AG09319 (cell line): ENCODE measurements at places on chromosomes 6 and 20.

- no peak for DNase-seq
Measured at GRCh38 chr6:10175362-10175761, 239.5 kb downstream of the TFAP2A start.

DNA sequence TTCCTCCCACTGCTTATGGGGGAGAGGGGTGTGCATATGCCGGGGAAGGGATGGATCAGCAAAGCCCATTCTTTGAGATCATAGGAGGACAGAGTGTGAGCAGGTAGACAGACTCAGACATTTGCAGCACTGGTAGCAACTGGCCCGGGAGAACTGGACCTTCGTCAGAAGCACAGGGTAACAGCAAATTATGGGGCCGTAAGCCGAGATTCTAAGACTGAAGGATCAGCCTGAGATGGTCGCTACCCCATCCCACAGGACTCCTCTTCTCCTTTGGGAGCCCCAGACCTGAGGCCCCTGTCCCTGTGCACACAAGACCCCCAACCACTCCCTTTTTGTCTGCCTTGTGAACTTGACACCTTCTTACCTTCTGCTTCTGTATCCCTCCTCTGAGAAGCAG is 106.5 kb downstream of the TOX2 start:
- DNase-seq = no peak

DNA sequence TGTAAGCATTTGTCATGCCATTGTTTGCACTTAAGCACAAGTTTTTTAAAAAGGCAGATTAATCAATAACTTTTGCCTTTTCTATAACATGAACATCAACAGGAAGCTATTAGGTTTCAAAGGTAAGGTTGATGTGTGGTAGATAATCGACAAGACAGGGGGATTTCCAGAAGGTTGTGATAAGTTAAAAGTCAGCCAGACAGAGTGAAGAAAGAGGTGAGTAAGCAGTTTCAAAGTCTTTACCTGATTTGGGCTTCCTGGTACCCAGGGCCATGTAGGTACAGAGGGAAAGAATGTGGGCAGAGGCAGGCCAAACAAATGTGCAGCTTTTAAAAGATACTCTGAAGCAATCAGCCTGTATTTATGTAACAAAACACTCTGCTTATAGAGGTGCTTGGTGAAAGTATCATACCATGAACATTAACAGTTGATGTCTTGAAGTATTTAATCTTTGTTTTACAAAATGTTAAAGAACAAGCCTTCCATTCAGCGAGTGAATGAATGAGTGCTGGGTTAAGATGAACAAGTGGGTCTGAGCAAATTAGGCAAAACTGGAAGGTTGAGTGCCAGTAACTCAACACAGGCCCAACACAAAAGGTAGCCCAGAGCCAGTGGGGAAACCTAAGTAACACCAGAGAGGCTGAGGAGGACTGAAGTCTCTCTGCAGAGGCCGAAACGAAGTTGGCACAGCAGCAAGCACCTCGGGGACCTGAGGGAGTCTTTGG is 60.2 kb downstream of the LRRC1 start:
- DNase-seq = no peak

GRCh38 chr6:154410619-154411072 is 54.0 kb upstream of the IPCEF1 start:
- peak; percentile 94 for DNase-seq

DNA sequence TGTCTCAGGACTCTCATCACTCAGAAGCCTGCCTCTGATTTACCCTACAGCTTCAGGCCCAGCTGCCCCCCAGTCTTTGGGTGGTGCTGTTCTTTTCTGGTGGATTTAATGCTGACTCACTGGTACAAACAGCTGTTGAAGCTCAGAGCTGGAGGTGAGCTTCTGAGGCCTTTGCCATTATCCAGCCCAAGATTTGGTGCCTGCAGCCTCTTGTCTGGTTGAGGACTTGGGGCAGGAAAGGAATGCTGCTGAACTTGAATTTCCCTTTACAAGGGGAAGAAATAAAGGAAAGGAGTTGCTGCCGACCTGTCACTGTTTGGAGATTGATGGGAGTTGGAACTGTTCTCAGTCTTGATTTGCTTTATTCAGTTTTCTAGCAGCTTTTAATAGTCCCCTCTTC is 19.8 kb downstream of the ABCF1 start:
- no peak for DNase-seq

DNA sequence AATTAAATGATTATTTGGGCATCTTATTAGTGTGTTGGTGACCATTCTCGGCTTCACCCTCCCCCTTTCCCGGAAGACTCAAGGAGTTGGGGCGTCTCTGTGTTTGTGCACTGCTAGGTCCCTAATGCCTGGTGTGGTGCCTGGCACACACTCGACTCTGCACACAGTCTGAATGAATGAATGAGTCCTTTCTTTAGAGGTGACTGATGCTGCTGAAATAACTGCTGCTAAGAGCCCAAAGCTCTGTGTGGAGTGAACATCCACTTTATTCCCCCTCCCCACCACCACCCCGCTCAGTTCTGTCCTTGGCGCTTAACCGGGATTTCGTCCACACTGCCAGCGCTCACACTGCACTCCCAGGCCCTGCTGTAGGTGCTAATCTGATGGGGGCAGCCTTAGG is 1.2 kb upstream of the PHACTR3 start:
- no peak for DNase-seq

- no peak for DNase-seq
Measured at GRCh38 chr6:169088762-169089161, 164.9 kb downstream of the THBS2 start.

GRCh38 chr6:23173234-23173633 is 603.9 kb downstream of the HDGFL1 start:
- no peak for DNase-seq

DNA sequence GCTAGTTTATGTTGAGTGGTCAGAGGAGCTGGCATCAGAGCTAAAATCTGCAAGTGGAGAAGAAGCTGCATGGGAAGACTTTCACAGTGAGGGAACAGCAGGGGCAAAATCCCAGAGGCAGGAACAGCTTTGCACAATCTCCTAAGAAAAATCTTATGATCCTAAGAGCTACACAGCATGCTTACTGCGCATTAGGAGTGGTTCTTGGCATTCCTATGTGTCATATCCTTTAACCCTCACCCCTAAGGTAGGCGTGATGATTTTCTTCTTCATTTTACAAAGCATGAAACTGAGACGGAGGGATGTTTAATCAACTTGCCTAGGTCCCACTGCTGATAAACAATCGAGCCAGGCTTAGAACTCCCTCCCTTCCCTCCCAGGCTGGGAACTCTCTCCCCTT is 313.6 kb upstream of the SULF2 start:
- no peak for DNase-seq

GRCh38 chr6:33419580-33420490 is at the start of gene SYNGAP1:
Gene SYNGAP1 (plus strand): TSS chr6:33420065. CDS start chr6:33420265, 200 bp downstream.
- DNase-seq = peak; percentile 44

GRCh38 chr20:19658137-19658536 is 99.9 kb upstream of the RIN2 start:
- DNase-seq = no peak

DNA sequence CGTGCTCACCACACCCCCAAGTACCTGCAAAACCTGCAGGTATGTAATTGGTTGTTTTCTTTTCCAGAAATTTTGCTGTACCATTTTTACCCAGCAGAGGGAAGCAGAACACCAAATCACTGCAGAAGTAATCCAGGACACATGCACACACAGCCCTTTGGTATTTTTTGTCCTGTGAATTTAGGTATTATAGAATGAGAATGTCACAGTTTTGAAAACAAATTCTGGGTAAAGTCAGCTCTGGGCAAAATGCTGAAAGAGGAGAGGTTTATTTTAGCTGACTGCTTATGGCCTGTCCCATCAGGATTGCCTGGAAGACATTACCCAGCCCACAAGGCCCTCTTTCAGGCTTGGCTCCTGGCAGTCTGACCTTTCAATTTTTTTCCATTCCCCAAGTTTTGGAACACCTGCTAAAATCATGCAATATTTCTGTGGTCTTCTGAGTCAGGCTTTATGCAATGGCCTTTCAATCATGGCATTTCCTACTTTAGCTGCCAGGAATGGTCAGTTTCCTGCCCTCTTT is 3.5 kb upstream of the EFHC1 start:
- peak; percentile 53 for DNase-seq

DNA sequence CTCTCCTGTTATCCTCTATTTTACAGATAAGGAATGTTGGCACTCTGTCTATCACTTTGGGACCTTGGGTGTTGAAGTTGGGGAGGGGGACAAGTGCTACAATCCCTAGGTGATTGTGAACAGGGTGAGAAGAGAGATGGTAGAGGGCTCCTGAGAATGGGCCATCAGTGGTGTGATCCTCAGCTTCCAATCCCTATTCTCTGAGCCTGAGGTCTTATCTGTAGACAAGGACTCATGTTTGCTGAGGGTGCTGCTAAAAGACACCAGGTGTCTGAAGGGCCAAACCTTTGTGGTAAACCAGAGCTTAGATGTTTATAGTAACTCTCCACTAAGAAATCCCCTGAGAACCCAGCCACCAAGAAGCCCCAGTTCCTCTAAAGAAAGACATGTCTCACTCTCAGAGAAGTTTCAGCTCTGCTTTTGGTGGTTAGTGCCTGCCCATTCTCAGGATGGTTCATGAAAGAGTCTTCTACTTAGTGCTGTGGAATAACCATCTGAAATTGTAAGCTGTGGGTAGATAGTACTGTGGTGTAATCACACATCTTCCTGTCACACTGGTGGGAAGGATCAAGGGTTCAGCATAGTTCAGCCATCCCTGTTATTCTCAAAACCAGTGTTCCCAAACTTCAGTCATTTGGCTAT is 58.2 kb upstream of the IL20RA start:
- DNase-seq = no peak

- no peak for DNase-seq
Measured at GRCh38 chr20:11186301-11187008, 512.7 kb upstream of the JAG1 start.

DNA sequence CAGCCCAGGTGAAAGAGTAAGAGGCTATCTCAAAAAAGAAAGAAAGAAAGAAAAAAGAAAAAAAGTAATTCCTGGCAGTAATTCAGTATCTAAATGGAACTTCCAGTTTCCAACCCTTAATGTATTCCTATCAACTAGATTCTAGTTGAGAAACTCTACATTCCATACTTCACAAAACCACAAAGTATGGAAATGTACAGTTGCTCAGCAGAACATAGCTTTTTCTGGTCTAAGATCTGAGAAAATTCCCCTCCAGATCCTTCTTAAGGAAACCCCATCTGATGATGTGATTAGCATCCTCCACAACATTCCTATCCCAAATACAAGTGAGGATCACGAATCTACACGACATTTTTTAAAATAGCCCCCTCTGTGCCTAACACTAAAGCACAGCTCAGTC is 3.6 kb downstream of the ARMH2 start:
- DNase-seq = no peak

GRCh38 chr20:1341561-1342265 is 12.8 kb upstream of the SDCBP2 start:
- DNase-seq = no peak

- DNase-seq = no peak
Measured at GRCh38 chr20:11375335-11375734, 542.4 kb upstream of the BTBD3 start.

DNA sequence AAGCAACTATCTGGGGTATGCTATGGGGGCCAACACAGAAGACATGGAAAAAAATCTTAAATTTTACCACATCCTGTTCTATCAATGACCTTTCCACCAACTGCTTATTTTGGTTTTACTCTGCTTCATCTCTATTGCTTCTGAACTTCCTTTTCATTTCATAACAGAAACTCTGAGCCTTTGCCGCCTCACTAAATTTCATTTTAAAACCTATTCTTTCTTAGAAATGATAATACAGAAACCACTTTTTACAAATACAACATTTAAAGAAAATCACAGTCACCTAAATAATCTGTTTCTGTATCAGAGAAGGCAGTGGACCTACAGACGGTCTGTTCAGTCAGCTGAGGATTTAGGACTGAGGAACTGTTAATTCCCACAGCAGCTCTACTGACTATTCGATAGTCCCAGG is 117.5 kb downstream of the KCNQ5 start:
- DNase-seq = no peak

DNA sequence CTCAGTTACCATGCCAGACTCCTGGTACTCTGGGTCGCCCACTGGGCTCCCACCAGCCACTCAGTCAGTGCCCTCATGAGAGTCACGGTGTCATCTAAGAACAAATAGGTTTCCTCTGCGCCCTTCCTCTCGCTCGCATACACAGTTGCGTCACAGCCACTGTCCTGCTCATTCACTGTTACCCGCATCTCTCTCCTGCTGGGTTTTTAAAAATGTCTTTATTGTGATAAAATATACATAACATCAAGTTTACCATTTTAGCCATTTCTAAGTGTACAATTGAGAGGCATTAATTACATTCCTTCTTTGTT is 4.0 kb downstream of the TEAD3 start:
- no peak for DNase-seq

- DNase-seq = no peak
Measured at GRCh38 chr6:166395351-166395750, 12.6 kb upstream of the MPC1 start.

GRCh38 chr6:166738386-166739116 is 111.5 kb upstream of the RPS6KA2 start:
- DNase-seq = no peak

GRCh38 chr6:115766745-115767462 is 293.8 kb downstream of the FRK start:
- DNase-seq = no peak

DNA sequence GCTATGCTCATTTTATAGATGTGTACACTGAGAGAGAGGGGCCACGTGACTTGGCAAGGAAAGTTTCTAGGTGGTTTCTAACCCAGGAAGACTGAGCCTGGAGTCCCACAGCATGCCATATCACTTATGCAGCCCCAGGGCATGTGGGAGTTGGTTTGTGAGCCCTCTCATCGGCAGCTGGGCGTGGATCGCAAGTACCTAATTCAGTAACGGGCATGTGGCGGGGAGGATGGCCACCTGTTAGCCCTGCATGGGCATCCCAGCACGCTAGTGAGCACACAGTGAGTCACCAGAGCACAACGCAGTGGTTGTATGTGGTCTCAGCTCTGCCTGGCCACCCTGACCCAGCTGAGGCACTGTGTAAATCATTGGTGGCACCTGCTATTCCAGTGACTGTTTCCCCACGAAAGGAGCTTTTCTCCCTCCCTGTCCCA is 88.3 kb downstream of the NINL start:
- no peak for DNase-seq

GRCh38 chr20:2342243-2342642 is 38.5 kb upstream of the TGM6 start:
- DNase-seq = no peak

DNA sequence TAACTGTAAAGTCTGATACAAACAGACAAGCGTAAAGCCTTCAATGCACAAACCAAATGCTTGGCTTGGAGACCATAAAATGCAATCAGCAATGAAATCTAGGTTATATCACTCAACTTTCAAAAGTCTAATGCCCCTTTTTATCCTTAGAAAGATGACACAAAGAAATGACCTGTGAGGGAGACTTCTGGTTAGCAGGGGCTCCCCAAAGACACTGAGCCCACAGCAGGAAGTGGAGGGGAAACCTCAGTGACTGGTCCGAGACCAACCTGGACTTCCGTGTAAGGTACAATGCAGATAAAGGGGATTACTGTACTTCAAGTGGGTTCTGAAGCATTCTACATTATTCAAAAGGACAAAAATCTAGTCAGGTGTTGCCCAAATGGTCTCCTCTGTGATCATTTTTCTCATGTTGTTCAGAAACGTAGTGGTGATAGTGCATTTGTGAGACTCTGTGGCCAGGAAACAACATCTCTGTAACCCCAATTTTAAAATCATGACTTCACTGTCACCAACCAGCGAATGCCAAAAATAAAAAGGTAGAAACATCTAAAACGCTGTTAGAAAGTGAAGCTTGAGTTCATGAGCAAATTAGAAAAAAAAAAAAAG is 88.2 kb downstream of the HIVEP2 start:
- no peak for DNase-seq

GRCh38 chr6:104754788-104755409 is 104.8 kb downstream of the HACE1 start:
- DNase-seq = no peak
